Spinal cord (tissue), 10 donors: ENCODE measurements at places on chromosomes 6 and 20.

- DNase-seq = no peak
These were observed 523.4 kb upstream of the CDH4 start for GRCh38 chr20:60728705-60729104.

- no peak for DNase-seq
These were observed 337 bp downstream of the ESF1 start for GRCh38 chr20:13784271-13784892.

GRCh38 chr6:162408826-162409535, 318.6 kb downstream of the PRKN start:
- no peak for DNase-seq

DNA sequence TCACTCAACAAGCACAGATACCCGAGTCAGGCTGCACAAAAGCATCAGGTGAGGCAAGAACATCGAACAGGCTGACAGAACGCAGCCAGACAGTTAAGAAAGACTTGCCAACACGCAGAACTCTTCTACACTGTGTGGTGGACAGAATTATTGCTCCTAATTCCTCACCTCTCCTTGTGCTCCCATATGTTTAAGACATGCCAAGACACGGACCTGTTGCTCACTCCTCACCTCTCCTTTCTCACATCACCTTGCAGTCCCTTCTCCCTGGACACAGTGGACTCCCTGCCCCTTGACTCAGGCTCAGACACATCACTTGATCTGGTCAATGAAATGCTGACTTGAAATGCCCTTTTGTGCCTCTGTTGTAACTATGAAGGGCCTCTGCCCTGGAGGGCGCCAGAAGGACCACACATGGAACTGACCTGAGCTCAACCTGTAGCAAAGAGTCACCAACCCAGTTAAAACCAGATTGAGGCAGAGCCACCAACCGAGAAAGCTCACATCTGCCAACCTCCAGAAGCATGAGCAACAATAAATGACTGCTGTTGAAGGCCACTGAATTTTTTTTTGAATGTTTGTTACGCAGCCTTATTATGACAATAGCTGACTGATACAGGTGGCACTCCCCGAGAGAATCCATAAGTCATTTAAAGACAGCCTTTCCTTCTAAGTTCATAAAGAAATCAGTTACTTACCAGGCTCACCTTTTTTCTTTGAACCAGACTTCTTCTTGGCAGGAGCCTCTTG, 24.0 kb downstream of the RRBP1 start:
- DNase-seq = no peak

DNA sequence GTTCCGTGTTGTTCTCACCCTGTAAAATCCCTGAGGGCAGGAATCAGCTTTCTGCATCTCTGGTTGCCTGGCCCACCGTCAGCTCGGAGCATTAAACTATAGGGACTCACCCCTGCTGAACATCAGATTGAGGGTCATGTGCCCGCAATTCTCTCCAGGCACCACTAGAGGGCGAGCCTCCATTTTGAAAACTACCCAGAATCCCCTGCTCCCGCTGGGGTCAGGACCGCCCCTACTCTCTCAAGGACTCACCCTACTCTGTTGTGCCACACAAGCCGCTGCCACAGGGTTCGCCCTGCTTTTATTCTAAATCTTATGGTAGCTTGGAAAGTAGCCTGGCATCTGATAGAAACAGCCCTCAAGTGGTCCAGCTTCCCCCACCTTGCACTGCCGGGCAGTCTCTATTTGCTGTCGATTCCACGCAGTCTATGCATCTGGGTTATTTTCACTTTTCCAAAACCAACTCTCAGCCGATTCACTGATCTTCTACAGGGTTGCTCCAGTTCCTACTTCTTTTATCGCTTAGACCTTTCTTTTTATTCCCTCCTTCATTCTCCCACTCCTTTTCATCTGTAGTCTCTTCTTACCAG, 244.1 kb upstream of the QKI start:
- DNase-seq = no peak

- DNase-seq = no peak
These were observed 21.9 kb upstream of the CCN6 start for GRCh38 chr6:112031960-112032359.
